ENCODE measurements at places on chromosomes 2 and 18.

GRCh38 chr2:200445284-200445683 is 64.6 kb downstream of the KCTD18 start:
- no peak for DNase-seq

DNA sequence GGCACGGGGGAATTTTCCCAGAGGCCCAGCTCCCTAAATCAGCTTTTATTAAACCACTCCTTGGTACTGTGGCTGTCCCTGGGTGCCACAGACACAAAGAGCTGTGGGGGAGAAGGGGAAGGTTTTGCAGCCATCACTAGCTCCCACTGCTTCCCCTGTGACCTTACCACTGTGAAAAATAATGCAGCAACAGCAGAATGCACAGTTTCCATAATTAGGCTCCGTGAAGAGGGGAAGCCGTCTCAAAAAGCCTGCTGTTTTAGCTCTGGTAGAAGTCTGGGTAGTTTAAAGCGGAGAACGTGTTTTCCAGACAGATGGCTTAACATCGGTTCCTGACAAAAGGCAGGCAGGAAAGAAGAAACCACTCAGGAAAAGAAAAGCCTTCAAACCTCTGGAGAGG is 27.5 kb upstream of the CAB39 start:
- no peak for DNase-seq

GRCh38 chr2:74696829-74697228 is 42.8 kb downstream of the SEMA4F start:
- peak; percentile 66 for DNase-seq

DNA sequence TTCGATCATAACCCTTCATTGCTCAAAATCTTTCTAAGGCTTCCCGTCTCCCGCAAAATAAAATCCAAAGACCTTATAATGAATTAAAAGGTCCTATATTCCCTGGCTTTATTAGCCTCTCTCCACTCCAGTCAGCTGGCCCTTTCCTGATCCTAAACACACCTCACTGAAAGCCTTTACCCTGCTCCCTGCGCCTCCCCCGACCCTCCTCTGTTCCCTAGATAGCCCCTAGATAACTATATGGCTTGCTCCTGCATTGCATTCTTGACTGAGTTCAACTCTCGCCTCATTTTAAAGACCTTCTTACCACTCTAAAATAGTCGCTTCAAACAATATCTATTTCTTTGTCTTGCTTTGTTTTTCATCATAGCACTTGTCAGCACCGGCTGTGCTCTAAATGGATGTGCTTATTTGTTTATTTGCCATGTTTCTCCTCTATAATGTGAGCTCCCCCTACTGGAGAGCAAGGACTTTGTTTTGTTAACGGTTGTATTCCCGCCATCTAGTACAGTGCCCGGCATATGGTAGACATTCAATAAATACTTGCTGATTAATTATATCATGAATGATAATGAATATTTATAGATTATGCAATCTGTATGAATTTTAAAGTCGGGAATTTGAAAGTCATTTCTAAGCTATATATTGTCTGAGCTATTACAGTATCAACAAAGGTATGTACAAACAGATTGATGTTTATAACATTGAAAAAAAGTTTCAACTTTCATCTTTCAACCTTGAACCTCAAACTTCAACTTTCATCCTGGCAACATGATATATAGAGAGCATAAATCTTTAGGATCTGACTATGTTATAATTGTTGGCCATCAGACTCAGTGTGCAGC is 32.4 kb upstream of the VIT start:
- DNase-seq: peak; percentile 81

GRCh38 chr2:1571477-1572417 is 158.5 kb downstream of the TPO start:
- no peak for DNase-seq

DNA sequence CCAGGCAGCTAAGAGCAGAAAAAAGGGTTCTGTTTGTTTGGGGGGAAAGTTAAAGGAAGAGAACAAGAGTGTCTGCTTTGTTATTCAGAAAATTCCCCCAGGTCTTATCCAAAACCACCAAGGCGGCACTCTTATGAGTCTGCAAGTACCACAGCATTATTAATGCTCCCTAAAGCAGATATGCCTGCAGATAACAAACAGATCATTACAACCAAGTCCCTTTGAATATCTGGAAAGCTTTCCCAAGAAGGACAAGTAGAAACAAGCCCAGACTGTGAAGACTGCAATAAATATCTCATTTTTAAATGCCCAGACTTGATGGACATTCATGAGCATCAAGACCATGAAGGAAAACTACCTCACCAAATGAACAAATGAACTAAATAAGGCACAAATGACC is 278.6 kb upstream of the TMEFF2 start:
- no peak for DNase-seq

GRCh38 chr2:113039719-113040118 is 12.9 kb downstream of the IL36B start:
- no peak for DNase-seq

GRCh38 chr2:85330839-85331636 is 3.2 kb upstream of the TGOLN2 start:
- DNase-seq: no peak

- no peak for DNase-seq
Observed at GRCh38 chr18:78833833-78834232, 145.8 kb upstream of the SALL3 start.

DNA sequence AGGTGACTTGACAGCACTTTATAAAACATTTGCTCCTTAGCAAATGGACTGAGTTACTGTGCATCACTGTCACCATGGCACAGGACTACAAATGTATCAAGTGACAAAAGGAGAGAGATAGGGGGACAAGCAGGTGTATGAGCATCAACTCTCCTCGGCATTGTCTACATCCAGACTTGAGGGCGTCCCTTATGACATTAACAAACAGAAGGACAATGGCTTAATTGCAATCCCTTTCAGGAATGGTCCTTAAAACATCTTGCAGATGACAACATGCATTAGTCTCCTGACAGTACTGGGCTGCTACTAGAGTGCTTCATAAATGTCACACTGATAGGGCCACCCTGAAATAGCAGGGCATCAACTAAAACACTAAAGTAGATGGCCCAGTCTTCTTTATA is 198.8 kb downstream of the PDE1A start:
- no peak for DNase-seq

GRCh38 chr18:14930076-14930475 is 182.1 kb downstream of the ANKRD30B start:
- no peak for DNase-seq

GRCh38 chr2:228699888-228700287 is 518.4 kb upstream of the SPHKAP start:
- DNase-seq: no peak

DNA sequence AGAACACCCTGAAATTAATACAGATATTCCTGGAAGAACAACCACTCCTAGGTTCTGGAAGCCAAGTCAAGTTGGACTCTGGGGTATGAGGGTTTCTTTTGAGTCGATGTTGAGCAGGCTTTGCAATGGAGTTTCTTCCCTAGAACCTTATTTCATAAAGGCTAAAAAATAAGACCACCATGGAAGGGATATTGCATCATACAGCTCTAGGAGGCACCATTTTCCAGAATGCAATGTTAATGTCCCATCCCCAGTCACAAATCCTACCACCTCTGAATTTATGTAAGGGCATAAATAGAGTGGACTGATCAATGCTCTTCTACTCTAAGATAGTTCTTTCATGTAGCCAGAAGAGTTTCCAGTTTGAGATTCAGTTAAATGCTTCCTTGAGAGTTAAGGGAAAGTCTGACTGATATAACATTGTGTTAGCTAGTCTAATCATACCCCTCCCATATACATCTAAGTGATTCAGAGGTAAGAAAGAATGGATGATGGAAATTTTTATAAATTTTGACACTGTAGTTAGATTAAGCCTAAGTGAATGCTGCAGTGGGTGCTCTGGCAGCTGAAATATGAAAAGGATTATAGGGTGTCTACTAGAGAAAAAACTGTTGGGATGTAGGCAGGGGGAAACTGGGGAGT is 22.0 kb downstream of the ARHGAP15 start:
- DNase-seq: no peak

Data from fibroblast of skin of back (primary cell).